ENCODE measurements at places on chromosomes 3 and 15.

GRCh38 chr3:3227640-3228039 is 48.1 kb upstream of the CRBN start:
- DNase-seq: no peak

- DNase-seq: no peak
Measured at GRCh38 chr15:52710050-52710707, 31.0 kb upstream of the ATOSA start.

GRCh38 chr15:68734881-68735280 is 85.8 kb downstream of the ANP32A start:
- DNase-seq: no peak

GRCh38 chr3:71803248-71803647 is 18.3 kb upstream of the PROK2 start:
- DNase-seq: no peak

DNA sequence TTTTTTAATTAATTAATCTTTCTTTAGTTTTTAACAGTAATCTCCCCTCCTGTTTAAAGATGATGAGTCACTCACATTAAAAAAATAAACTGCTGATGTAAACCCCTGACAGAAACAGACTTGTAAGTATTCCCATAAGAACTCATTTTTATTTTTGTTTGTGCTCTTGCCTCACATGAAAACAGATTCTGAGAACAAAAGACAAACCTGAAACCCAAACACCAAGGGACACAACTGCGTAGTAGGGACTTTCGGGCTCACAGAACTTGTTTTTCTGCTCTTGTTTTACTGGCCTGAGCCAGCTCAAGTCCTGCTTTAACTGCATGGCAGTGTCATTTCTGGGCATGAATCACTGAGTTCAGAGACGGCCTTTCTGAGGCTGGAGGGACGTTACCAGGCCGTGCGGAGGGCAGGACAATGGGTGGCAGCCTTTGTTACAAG is 600.8 kb downstream of the FOXP1 start:
- DNase-seq: no peak

GRCh38 chr15:97470417-97470816 is 490.1 kb upstream of the ARRDC4 start:
- DNase-seq: no peak

- DNase-seq: peak; percentile 65
Measured at GRCh38 chr3:49132437-49133225, at the start of gene LAMB2. Gene LAMB2, minus strand, starts transcription at chr3:49133050. Its CDS starts 183 bp downstream, at chr3:49132867.

- no peak for DNase-seq
Measured at GRCh38 chr15:31472636-31473384, 146.2 kb downstream of the KLF13 start.

DNA sequence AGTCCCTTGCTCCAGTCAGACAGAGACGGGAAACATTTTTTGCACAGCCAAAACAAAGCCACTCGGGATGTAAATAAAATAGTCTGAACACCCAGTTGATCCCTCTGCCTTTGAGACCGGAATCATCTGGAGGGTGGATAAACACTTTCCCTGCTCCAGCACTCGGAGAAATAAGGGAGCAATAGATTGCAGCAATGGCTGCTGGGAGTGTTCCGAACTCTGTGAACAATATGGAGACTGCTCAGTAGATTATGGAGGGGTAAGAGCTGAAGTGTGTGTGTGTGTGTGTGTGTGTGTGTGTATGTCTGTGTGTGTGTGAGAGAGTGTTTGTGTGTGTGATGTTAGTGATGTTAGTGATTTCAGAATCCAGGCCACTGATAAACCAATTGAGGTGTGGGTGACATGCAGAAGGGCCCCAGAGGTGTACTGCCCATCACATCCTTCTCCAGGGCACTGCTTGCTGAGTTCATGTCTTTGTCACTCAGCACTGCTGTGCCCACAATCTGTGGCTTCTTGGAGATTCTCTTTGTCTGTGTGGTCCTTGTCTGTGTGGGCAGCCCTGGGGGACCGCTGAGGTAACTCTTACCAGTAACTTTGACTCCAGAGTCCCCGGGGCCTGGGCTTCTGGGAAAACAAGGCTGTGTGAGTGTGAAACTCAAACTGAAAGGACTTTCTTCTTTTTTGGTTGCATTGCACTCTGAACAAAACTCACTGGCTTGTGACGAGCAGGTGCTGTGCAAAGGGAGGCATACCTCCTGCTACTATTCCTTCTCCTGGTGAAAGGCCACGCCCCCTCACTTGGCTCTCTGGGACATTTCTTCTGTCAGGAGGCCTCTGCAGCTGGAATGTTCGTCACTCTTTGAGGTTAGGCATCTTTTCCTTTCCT is 23.0 kb downstream of the CRYGS start:
- no peak for DNase-seq

GRCh38 chr3:44001072-44001471 is 240.6 kb upstream of the TOPAZ1 start:
- no peak for DNase-seq

DNA sequence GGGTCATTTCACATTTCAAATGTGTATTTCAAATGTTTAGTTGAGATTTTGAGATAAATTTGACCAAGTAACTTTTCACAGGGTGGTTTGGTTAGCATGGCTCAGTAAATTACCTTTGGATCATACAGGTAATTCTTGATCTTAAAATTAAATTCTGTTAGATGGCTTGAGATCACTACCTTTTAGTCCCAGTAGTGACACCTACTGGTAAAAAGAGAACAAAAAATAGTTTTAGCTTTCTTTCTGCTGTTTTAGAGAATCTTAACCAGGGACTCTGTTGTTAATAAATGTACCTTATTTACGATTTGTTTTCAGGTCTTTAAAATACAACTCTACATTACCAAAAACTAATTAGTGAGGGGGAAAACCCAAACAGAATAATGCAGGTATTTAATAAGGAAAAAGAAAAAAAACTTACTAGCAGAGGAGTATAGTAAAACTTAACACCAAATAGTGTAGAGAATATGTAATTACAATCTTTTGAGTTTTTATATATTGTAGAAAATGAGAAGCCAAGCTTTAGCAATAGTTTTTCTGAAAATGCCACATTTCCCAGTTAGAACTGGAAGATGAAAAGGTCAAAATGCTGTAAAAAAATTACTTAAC is 620.3 kb upstream of the AGTR1 start:
- no peak for DNase-seq

DNA sequence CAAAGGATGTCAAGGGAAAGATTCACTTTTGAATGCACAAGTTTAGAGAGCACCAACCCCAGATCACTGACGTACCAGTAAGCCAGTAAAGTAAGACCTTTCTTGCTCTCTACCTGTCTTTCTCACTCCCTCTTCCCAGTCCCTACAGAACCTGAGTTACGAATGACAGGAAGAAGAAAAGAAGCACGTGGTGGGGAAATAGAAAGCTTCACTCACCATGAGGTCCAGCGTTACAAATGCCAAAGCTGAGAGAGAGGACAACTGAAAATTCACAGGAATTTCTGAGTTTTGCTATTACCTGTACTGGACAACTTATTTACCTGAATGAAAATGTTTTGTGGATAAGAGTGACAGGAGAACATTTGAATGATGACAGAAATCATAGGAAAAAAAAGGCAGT is 133.2 kb upstream of the GBE1 start:
- no peak for DNase-seq

GRCh38 chr3:146035366-146035765 is 125.6 kb downstream of the PLOD2 start:
- DNase-seq: no peak

- DNase-seq: peak; percentile 17
Measured at GRCh38 chr3:78791753-78792152, 976.0 kb downstream of the ROBO1 start.

GRCh38 chr3:50208677-50209344 is 3.7 kb downstream of the SLC38A3 start:
- no peak for DNase-seq

DNA sequence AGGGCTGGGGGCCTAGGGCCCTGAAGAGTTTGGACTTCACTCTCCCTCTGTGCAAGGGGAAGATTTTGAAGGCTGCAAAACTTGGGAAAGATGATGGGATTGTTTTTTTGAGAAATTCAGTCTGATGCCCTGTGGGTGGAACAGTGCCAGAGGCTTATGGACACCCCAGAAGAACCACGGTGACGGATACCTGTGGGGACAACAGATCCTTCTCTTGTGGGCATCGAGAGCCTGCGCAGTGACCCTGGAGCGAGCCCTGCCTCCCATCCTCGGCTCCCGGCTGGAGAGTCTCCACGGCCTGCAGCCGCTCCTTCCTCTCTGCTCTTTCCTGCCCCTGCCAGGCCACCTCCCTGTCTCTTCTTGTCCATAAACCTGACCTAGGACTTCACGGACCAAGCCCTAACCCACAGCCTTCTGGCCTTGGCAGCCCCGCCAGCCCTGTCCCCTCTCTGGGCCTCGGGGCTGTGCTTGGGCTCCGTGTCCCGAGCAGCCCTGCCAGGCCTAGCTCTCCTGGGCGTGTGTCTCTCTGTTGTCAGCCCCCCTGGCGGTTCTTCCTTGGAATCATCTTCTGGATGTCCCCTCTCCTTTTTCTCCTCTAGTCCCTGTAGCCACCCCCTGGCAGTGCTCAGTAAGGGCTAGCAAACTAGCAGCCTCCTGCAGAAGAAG is 98.4 kb downstream of the VGLL4 start:
- DNase-seq: no peak

GRCh38 chr15:56053046-56053400 is 59.6 kb upstream of the NEDD4 start:
- no peak for DNase-seq

DNA sequence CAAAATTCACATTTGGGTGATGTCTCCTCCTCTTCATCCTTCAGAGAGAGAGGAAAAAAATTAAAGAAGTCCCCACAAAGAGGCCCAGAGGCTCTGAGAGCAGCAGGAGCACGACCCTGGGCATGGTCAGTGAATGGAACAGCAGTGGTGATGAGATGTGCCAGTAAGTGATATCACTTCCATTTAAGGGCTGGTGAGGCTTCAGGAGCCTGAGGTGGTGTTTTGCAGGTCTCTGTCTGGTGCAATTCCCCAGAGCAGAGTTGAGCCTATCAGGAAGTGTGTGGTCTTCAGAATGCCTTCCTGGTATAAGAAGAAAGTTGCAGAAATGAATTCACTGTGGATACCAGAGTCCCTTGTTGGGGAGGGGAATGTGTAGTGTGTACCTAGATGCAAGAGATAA is 21.4 kb downstream of the ERICH6 start:
- no peak for DNase-seq

GRCh38 chr15:93358166-93359059 is 269.4 kb upstream of the RGMA start:
- no peak for DNase-seq

DNA sequence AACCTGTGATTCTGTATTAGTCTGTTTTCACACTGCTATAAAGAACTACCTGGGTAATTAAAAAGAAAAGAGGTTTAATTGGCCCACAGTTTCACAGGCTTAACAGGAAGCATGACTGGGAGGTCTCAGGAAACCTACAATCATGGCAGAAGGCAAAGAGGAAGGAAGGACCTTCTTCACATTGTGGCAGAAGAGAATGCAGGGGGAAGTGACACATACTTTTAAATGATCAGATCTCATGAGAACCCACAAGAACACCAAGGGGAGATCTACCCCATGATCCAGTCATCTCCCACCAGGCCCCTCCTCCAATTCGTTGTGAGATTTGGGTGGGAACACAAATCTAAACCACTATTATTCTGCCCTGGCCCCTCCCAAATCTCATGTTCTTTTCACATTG is 6.1 kb downstream of the ZKSCAN7 start:
- no peak for DNase-seq

DNA sequence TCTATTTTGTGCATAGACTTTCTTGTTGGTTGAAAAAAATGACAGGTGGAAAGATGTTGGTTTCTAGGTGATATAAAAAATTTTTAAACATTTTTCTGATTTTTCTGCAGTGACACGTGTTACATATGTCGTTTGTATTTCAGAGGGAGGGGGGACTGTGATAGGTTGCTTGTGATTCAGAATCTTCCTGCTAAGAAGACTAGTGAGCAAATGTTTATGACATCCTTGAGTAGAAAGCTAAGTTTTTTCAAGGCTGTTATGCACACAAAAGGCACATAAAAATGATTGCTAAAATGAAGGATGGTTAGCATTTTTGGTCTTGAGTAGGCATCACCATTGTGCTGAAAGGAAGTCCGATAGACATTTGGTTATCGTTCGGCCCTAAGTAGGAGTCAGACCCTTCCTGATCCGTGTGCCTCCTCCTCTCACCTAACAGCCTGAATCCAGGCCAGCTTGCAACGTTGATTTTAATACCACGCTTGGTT is 1.5 kb downstream of the ZNF639 start:
- DNase-seq: no peak

DNA sequence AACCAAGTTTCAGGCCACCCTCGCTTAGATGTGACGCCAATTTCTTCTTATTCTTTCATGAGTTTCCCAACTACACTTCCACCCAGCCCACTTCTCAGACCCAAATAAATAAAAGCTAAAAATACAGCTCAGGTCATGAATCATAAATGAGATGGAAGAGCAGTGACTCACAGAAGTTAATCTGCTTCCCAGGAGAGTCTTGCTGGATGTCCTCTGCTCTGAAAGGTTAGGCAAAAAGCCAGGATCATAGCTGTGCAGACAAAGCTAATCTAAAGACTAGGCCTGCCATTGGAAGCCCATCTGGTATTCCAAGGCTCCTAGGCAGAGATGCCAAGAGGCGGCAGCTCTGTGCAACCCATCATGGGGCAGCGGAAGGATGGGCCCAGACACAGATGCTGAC is 24.1 kb downstream of the SHC4 start:
- DNase-seq: peak; percentile 29

GRCh38 chr3:194840661-194841514 is 155.2 kb downstream of the FAM43A start:
- peak; percentile 81 for DNase-seq

DNA sequence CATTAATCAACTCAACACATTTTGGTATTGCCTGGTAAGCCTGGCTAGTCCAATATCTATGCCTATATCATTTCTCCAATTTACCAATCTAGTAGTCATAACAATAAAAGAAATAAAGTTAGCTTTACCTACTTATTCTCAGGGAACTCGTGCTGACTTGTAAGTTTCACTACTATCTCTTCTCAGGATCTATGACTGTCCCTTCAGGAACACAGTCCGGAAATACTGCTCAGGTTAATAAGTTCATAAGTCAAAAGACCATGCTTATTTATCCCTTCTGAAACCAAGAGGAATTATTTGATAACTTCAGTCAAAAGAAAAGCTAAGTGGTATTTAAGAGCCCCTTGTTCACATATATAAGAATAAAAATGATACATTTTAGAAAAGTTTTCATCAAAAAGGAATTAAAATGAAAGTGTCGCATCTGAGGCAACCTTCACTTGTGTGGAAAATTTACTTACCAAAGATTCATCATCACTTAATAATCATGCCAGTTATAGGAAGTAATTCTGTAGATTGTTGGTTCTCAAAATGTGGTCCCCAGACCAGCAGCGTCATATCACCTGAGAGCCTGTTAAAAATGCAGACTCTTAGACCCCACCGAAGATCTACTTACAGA is 15.5 kb upstream of the THRB start:
- DNase-seq: no peak

DNA sequence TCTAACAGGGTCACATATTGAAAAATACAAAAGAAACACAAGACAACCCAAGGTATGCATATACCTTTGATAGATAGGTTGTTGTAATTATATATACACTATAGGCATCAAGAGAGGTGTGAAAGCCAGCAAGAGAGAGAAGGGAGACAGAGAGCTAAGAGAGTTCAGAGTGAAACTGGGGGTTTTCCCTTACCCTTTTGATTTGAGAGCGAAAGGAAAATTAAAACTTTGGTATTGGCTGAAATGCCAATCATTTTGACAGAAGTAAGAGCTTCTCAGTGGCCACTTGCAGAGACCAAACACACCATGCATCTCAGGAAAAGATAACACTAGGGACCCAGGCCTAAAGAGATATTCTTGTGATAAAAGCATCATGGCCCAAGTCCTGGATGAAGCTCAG is 183.6 kb downstream of the SHOX2 start:
- no peak for DNase-seq

- DNase-seq: no peak
Measured at GRCh38 chr3:102180280-102180931, 254.4 kb upstream of the ZPLD1 start.

- no peak for DNase-seq
Measured at GRCh38 chr3:151282921-151283320, 4.6 kb upstream of the P2RY14 start.
